Activated CD4-positive, alpha-beta T cell treated with anti-CD3 and anti-CD28 coated beads, Interleukin-2, amount 50 U/mL, for 48 hours (primary cell): ENCODE measurements at places on chromosomes 6 and 20.
A peak's percentile ranks its signal among the peaks of the same experiment; 100 is the strongest.

- no peak for DNase-seq
Measured at GRCh38 chr6:136511926-136512325, 38.3 kb downstream of the MAP7 start.

GRCh38 chr20:14051454-14051853, 56.1 kb downstream of the MACROD2 start:
- DNase-seq = no peak

- no peak for DNase-seq
Measured at GRCh38 chr6:900716-901605, 208.0 kb upstream of the EXOC2 start.

DNA sequence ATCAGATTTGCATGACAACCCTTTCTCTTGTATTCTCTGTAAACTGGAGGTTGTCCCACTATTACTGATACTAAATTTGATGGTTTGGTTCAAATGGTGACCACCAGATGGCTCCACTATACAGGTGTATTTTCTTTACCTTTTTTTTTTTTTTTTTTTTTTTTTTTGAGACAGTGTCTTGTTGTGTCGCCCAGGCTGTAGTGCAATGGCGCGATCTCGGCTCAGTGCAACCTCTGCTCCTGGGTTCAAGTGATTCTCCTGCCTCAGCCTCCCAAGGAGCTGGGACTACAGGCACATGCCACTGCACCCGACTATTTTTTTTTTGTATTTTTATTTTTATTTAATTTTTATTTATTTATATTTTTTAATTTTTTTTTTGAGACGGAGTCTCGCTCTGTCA, 6.6 kb upstream of the WTAP start:
- no peak for DNase-seq

DNA sequence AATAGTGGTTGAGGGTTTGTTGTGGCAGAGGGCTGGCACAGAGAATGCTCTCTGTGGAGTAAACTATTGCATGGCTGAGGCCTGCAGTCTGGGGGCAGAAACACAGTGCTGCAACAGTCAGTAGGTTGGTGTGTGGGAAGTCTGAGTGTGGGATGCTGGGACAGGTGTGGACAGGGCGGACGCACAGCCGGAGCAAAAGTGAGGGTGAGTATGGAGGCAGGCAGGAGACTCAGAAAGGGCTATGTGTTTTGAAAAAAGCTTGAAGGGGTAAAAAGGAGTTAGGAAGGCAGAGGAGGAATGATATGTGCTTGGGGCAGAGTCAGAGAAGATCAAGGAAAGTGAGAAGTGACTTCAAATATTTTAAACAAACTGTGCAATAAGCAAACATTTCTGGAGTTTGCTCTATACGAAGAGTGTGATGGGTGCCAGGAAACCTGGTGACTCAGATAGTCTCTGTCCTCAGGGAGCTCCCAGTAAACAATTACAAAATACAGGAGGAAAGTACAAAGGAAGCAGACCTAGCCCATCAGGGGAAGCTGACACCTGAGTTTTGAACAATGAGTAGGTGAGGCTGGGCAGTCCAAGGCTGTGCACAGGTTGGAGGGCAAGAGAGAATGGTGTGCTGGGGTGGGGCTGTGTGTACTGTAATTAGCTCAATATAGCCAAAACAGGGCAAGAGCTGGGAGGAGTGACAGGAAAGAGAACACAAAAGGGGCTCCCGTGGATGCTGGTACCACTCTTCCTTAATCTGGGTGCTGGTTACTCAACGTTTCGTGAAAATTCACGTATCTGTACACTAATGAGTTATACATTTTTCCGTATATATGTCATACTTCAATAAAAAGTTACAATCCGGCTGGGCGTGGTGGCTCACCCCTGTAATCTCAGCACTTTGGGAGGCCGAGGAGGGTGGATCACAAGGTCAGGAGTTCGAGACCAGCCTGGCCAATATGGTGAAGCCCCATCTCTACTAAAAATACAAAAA, 55.2 kb downstream of the PIGU start:
- no peak for DNase-seq

GRCh38 chr6:134134654-134135053, 82.2 kb upstream of the SLC2A12 start:
- no peak for DNase-seq

DNA sequence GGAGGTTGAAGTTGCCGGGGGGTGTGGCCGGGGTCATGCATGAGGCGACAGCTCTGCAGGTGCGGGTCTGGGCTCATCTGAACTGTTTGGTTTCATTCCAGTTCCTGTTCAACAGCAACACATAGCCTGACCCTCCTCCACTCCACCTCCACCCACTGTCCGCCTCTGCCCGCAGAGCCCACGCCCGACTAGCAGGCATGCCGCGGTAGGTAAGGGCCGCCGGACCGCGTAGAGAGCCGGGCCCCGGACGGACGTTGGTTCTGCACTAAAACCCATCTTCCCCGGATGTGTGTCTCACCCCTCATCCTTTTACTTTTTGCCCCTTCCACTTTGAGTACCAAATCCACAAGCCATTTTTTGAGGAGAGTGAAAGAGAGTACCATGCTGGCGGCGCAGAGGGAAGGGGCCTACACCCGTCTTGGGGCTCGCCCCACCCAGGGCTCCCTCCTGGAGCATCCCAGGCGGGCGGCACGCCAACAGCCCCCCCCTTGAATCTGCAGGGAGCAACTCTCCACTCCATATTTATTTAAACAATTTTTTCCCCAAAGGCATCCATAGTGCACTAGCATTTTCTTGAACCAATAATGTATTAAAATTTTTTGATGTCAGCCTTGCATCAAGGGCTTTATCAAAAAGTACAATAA, 72.5 kb downstream of the PTPN1 start:
- DNase-seq = no peak

GRCh38 chr6:89243331-89243629, 26.1 kb upstream of the GABRR1 start:
- DNase-seq = no peak

- DNase-seq = no peak
Measured at GRCh38 chr6:137878029-137878428, 11.0 kb downstream of the TNFAIP3 start.

GRCh38 chr6:52507557-52508260, 69.2 kb downstream of the TRAM2 start:
- DNase-seq = no peak

DNA sequence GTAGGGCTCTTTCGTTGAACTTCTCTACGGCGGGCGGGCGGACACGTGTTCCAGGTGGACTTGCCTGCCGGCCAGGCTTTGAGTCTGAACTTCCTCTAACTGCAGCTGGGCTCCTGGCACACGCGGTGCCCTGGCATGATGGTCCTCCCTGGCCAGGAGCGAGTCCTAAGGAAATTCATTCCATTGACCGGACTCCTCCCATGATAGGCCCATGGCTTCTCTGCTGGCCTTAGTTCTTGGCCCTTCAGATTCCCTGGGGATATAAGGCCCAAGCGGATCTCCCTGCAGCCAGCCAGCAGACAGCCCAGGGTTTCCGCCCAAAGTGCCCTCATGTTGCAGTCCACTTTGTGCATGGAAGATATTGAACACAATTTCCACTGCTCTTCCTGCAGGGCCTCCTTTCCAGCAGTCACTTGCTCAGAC, 39.4 kb downstream of the TBC1D7 start:
- no peak for DNase-seq

- no peak for DNase-seq
Measured at GRCh38 chr6:67199425-67199824, 1435.7 kb upstream of the ADGRB3 start.

GRCh38 chr6:147742440-147742839, 233.9 kb downstream of the SAMD5 start:
- no peak for DNase-seq

DNA sequence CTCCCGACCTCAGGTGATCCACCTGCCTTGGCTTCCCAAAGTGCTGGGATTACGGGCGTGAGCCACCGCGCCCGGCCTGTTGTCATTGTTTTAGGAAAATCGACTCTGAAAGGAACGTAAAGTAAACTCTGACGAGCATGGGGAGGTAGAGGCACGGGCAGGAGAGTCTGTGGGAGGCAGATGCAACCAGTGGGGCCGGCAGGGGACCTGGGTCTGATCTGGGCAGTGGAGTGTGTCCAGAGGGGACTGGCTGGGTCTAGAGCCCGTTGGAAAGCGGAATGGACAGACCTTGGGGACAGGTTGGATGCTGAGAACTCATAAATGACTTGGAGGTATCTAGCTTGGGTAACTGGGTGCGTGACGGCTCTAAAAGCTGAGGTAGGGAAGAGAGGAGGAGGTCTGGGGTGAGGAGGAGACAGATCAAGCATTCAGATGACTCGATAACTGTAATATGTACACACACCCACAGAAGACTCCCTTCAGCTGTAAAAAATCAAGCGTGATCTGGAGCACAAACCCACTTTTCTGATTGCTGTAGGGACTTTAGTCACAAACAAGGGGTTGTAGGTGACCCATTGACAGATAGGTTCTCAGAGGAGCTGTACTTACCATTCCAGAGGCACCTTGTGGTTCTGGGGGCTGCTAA, 22.4 kb downstream of the MANBAL start:
- DNase-seq = no peak

DNA sequence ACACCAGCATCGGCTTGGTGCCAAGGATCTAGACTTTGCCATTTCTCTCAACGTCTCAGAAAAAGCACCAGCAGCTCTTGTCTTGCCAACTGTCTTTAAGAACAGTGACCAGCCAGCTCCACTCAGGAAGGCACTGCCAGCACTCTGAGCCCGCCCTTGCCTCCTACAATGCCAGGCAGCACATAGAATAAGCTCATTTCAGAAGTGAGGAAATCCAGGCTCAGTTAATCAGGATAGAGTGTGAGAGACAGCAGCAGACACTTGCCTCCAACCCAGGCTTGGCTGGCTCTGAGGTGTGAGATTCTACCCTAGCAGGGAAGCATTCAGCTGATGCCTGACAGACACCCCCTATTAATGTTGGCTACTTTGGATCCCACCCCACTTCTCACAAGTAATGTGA, 4.3 kb upstream of the SYNDIG1 start:
- no peak for DNase-seq

GRCh38 chr20:4673371-4674001, 48.2 kb upstream of the PRND start:
- no peak for DNase-seq

GRCh38 chr6:166005401-166005943, 162.2 kb downstream of the TBXT start:
- DNase-seq = no peak

- no peak for DNase-seq
Measured at GRCh38 chr6:21455071-21455470, 138.5 kb upstream of the SOX4 start.

DNA sequence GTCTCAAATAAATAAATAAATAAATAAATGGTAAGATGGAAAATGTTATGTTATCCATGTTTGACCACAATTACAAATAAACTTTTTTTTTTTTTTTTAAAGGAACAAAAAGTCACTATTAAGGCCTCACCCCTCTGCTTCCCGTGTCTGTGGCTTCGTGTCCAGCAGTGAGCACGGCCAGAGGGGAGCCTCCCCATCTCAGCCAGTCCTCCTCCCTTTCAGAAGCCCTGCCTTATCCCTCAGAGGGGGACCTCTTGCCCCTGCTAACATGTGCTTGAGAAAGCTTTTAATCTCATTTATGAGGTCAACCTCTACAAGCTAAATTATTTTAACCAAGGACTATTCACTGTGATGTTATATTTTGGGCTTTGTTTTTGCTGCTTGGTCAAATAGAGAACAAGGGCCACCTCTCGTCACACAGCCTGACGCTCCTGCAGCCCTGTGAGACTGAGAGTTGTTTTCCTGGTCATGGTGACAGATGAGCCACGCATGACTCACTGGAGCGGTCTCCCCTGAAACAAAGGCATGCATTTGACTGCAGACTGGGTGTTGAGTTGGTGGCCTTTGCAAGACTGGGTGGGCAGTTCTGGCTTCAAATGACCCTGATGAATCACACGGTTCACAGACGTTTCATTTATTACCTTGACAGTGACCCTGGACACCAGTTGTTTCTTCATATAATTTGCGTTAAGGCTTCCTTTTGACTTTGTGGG, 131.8 kb downstream of the TIAM2 start:
- DNase-seq = peak; percentile 81

- DNase-seq = no peak
Measured at GRCh38 chr6:14584450-14584849, 466.9 kb downstream of the CD83 start.

- no peak for DNase-seq
Measured at GRCh38 chr20:59300333-59301081, at the start of gene EDN3. TSS of gene EDN3 (plus strand) at chr20:59300611. CDS start at chr20:59300813, 202 bp downstream.

DNA sequence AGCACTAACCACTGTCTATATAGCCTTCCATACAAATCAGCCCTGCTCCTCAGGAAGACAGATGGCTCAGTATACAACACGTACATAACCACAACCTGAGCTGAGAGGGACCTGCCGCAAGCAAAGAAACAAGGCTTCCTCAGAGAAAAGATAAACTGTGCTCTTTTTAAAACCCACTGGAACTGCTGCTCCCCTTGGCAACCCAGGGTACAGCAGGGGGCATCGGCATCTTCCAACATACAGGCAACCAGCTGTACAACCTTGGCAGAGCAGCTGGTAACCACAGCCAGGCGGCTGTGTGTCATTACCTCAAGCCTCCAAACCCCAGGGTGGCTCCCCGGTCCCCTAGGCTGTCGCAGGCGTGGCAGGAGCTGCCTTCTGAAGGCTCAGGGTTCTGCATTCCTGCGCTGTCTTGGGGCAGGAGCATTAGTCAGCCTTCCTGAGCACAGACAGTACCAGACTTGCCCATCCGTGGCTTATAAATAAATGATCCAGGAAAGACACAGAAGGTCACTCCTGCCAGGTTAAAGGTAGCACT, 249.5 kb downstream of the ADGRG6 start:
- DNase-seq = peak; percentile 34

DNA sequence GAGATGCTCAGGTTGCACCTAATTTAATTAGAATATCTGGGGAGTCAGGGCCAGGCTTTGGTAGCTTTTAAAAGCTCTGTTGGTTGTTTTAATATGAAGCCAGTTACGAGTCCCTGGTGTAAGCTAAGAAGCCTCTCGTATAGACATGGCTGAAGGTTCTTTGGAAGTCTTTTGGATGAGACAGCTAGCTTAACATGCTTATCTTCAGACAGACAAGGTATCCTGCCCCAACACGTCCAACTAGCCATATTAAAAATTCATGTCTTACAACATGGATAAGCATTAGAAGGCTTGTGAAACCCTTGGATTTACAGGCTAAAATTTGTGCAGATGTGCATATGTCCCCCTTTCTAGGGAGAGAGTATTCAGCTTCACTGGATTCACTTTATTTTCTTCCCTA, 105.7 kb upstream of the KCNK16 start:
- DNase-seq = no peak

DNA sequence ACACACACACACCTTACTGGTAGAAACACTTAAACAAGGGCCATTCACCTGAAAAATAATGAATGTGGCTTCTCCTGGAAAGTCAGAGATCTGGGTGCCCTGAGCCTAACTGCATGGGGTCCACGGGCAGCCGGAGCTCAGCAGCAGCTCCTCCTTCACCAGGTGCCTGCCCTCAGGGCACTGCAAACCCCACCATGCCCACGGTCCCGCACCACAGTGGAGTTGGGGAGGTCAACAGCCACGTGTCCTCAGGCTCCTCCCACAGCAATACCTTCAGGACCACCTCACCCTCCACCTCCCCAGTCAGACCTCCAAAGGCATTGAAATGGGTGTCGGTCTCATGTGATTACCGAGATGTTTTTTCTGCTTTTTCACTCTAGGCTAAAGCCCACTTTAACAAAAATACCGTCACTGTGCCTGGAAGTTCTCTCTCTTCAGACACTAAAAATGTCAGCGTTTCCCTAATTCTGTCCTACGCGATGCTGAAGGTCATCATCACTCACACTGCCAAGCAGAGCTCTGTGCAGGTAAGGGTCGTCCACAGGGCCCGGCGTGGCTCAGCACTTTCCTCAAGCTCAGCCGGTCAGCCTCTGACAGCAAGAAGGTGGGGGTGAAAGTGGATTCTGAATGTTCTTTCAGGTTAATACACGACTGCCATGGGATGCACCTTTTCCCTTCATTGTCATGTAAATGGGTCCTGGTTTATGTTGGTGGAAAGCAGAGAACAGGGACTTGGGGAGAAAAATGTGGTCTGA, 48.9 kb downstream of the CDK5RAP1 start:
- no peak for DNase-seq
